HepG2 (cell line): ENCODE measurements at places on chromosomes 3 and 15. TPM values are rescaled to one million over a fixed set of nuclear protein-coding genes. Genes with fewer than 3 reads are reported as not detected.
A peak's percentile ranks its signal among the peaks of the same experiment; 100 is the strongest.

DNA sequence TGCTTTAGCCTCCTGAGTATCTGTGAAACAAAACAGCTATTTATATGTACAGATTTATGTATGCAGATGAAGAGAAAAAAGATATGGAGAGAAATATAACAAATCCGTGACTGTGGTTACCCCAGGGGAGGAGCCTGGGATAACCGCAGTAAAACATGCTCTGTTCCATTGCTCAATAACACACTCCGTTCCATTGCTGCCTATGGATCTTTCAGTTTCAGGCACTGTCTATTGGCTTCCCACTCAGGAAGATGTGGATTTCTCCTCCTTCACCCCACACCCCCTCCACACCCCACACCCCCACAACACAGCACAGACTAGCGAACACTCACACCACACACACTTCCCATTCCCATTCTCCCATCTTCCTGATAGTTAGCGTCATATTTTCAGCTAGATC, 47.9 kb downstream of the CDCP1 start:
- no peak for DNase-seq

- peak; percentile 54 for DNase-seq
These were observed 70.7 kb upstream of the ABHD2 start for GRCh38 chr15:89017370-89018066.

DNA sequence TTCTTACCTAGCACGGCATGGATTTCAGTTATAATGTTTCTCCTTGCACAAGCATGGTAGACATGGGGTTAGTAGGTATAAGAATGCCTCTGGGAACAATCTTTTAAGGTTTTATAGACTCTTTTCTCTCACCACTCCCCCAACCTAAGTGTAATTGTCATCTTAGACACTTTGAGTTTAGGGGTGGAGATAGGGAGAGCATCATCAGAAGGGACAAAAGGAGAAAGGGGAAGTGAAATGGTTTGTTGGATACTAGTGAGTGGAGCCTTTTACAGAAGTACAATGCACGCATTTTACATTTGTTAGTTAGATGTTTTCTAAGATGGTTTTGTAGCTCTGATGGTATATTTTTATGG, 189.2 kb downstream of the TP63 start:
- no peak for DNase-seq

DNA sequence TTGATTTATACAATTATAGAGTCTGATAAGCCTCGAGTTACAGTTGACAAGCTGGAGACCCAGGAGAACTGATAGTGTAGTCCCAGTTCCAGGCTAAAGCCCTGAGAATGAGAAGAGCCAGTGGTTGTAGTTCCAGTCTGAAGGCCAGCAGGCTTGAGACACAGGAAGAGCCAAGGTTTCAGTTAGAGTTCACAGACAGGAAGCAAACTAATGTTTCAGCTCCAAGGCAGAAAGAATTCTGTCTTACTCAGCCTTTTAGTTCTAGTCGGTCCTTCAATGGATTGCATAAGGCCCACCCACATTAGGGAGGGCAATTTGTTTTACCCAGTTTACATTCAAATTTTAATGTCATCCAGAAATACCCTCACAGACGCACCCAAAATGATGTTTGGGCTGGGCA, 102.7 kb downstream of the CDIN1 start:
- DNase-seq, result no peak

- DNase-seq, result no peak
These were observed 92.6 kb upstream of the PLSCR4 start for GRCh38 chr3:146343551-146343950.

- no peak for DNase-seq
These were observed 530.2 kb upstream of the CBLB start for GRCh38 chr3:106398891-106399600.

DNA sequence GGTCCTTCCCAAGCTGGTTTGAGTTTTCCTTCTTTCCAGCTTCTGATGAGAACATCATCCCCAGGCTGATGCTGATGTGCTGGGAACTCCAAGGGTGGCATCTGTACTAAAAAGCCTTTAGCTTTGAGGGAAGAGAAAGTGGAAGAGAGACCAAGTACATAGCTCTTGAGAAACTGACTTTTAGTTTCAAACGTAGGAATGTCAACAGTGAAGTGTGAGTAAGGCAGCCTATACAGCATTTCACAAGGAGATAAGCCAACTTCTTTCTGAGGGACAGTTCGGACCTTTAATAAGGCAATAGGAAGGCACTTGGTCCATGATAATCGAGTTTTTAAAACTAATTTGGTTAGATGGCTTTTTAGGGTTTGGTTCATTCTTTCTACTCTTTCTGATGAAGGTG, 53.7 kb downstream of the DLG1 start:
- DNase-seq, result no peak

GRCh38 chr15:63006032-63006878, 36.3 kb upstream of the TPM1 start:
- no peak for DNase-seq

GRCh38 chr3:149936812-149937230, 33.9 kb downstream of the PFN2 start:
- peak; percentile 47 for DNase-seq

GRCh38 chr3:184337399-184337714, at the start of gene FAM131A:
FAM131A (plus strand) TSS chr3:184337600; CDS start chr3:184337631, 31 bp downstream.
- DNase-seq, result no peak

- no peak for DNase-seq
These were observed 341.7 kb upstream of the UBE2E2 start for GRCh38 chr3:22861426-22861825.

- no peak for DNase-seq
These were observed 50.5 kb upstream of the IQSEC1 start for GRCh38 chr3:13123765-13124164.

- no peak for DNase-seq
These were observed 424.8 kb downstream of the LPP start for GRCh38 chr3:188578576-188579363.

- DNase-seq, result peak; percentile 84
These were observed 53.6 kb downstream of the PAK2 start for GRCh38 chr3:196793246-196793645.

GRCh38 chr15:27824841-27825422, 274.2 kb downstream of the OCA2 start:
- DNase-seq, result no peak

DNA sequence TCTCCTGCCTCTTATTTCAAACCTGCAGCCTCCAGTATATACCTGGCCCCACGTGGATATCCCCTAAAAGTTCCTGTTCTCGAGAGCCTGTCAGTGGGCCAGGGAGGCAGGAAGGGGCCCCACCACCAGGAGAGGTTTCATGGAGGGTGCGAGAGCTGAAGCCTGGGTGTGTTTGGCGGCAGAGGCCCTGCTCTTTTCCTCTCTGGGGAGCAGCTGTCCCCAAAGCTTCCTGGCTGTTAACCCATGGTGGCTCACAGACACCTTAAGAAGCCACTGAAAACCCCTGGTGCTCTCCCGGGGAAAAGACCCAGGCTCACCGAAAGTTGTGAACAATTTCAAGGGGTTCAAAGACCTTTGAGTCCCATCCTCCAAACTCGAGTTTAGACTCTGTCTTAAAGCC, 1.1 kb downstream of the PRRT3 start:
- DNase-seq, result no peak

DNA sequence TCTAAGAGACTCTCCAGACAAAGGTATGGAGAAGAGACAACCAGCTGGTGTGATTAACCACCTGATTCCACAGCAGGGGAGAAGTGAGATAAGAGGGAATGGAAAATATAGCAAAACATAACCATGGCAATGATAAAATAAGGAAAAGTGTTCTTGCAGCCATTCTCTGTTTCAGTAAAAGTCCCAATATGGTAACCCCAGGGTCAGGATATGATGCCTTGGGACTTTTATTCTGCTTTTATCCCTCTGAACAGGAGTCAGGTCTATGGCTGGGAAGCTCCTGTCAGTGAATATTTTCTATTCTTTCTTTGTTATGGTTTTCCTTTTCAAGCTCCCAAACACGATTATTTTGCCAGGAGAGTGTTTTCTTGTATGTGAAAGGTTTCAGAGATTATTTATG, 94.2 kb downstream of the SLC9A9 start:
- no peak for DNase-seq

DNA sequence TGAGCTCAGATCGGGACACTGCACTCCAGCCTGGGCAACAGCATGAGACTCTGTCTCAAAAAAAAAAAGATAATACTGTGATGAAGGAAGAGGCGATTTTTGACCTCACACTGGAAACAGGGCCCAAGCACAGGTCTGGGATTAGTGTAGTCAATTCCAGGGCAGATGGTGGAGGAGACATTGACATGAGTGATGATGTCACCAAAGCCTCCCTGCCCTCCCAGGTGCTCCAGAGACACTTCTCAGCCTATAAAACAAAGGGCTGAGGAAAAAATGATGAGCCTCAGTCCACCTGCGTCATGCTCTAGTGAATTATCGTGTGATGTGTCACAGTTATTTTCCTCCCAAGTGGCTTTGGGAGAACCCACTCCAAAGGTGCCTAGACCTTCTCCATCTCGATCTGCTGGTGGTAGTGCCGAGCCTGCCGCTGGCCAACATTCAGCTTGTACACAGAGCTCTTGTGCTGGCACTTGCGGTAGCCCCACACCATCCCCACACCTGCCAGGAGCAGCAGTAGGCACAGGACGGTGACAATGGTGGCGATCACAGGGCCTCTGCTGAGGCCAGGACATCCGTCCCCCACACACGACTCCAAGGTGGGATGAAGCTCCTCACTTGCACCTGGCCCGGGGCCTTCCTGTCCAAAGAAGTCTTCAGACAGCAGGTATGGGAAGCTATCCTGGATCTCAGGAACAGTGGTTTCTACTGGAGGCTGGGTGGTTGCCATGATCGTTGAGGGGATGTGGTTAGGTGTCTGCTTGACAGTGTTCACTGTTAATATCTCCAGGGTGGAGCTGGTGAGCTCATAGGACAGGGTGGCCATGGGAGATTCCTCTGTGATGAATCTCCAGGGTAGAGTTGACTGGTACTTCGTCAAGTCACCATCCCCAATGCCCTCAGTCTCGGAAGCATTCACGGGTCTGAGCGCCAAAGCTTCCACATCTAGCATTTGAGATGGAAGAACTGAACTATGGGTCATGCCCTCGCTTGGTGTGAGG, 38.8 kb downstream of the CRTAP start:
- no peak for DNase-seq

DNA sequence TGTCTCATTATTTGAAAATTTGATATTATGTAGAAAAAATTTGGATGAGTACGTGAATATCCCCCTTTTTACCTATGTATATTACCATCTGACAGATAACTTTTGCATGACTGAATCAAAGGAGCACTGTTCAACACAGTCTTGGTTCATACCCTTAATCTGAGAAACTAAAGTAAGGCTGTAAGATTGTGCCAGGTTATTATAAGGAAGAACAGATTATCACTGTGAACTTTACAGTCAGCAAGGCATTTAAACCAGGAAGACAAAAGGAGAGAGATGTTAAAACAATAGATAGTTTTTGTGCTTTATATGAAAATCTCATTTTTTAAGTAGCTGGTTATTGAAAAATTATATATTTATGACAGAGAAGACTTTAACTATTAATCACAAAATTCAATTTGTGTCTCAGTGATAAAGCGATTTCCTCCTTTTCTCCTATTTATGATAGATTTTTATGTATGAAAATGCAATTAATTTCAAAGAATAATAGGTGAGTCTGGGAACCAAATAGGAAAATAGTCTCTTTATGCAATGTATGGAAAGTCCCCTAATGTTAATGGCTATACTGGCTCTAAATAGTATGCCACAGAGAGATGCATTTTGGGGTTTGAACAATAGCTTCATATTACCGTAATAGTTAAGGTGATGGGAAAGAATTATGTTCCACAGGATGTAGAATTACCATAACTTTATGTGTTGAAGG, 33.4 kb downstream of the PLCL2 start:
- DNase-seq, result no peak

- DNase-seq, result no peak
These were observed 25.0 kb upstream of the PLA2G4D start for GRCh38 chr15:42119446-42119760.

- no peak for DNase-seq
These were observed 94.6 kb upstream of the NANOGP8 start for GRCh38 chr15:35179739-35180138.

DNA sequence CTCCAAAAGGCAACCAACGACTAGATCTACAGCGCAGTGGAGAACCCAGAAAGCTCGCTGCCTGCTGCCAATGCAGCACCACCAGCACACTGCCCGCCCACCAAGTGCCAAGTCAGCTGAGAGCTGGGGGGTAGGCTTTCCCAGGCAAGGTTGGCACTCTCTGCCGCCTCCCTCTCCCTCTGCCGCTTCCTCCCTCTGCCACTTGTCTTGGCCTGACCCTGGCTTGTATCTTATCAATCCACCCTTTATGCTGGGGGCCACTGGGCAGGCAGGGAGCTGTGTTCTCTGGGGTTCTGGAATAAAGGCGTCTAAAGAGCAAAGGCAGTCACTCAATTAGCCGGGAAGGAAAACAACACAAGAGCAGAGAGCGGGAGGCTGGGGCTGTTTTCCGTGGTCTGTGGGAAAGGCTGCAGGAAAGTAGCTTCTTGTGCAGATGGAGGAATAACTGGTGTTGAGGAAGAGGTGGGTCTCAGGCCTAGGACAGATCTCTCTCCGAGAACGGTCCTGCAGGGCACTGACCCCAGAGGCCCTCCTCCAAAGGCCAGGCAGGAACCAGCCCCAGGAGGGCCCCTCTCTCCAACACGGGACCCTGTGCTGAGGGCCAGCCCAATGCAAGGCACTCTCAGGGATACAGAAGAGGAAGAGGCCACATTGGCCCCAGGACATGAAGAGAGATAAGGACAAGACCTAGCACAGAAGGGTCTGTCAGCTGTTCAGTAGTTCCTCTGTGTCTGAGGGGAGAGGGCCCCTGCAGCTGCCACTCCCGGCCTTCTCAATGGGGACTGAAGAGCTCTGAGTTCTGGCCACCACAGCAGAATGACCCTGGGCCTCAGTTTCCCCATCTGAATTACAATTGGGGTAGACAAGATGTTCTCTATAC, 30.8 kb downstream of the ACSBG1 start:
- DNase-seq, result no peak

GRCh38 chr3:124781476-124782376, 51.5 kb downstream of the UMPS start:
- DNase-seq, result no peak

- DNase-seq, result no peak
These were observed 67.9 kb downstream of the CACNA2D2 start for GRCh38 chr3:50435371-50436113.

- no peak for DNase-seq
These were observed 272.9 kb downstream of the FEZF2 start for GRCh38 chr3:62100282-62100989.

The NANOGP8 gene
- 0.25 and 0.27 TPM in 2 replicates for total RNA-seq

The CD96 gene
- total RNA-seq, result not detected in 2 replicates

The DHX36 gene
- total RNA-seq, result 30.3 and 66.3 TPM in 2 replicates

The DPPA2 gene
- not detected in 2 replicates for total RNA-seq

The LRRIQ4 gene
- total RNA-seq, result not detected in 2 replicates

The AP3B2 gene
- total RNA-seq, result not detected in 2 replicates

The CELF6 gene
- total RNA-seq, result 0.10 and 0.49 TPM in 2 replicates

The CFAP20DC gene
- not detected in 2 replicates for total RNA-seq

The TMEM40 gene
- total RNA-seq, result not detected in 2 replicates

The GOLGA6L6 gene
- not detected in 2 replicates for total RNA-seq
